ENCODE measurements at places on chromosomes 7 and 10. TPM values are rescaled to one million over a fixed set of nuclear protein-coding genes. Genes with fewer than 3 reads are reported as not detected.

DNA sequence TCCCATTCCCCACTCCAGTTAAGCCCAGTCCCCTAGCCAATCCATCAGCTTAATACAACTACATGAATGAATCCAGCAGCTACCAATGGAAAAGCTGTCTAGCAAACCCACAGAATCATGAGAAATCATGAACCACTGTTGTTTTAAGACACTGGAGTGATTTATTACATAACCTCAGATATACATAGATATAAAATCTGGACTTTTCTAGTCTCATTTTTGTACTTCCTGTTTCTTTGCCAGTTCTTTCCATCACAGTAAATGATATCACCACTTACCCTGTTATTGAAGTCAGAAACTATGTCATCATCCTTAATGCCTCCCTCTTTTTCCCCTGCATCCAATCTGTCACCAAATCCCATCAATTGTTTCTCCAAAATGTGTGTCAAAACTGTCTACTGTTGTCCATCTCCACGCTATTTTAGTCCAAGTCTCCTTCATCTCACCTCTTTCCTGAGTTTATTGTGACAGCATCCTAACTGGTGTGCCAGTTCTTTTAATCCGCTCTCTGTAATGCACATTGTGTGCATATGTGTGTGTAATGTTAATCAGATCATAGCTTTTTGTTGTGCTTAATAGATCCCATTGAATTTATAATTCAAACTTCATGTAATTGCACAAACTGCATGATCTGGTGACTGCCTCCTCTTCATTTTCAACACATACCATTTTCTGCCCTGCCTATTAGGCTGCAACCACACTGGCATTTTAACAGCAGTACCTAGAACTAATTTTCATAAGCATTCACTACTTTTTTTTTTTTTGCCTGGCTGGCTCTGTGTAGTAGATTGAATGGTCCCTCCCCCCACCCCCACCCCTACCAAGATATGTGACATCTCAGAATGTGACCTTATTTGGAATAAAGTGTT, 56.0 kb downstream of the MKLN1 start:
- no peaks in the 10 kb centered on the region for H3K27me3 ChIP-seq
- no peaks in the 10 kb centered on the region for H3K4me1 ChIP-seq
- H3K4me3 ChIP-seq: no peak overlapping the region
- no peak for DNase-seq
- no peaks in the 10 kb centered on the region for H3K36me3 ChIP-seq
- H3K27ac ChIP-seq: no peak overlapping the region

The OR6V1 gene
- polyA plus RNA-seq: not detected

- H3K36me3 ChIP-seq: no peaks in the 10 kb centered on the region
- no peak overlapping the region for H3K27ac ChIP-seq
- H3K4me3 ChIP-seq: no peak overlapping the region
- H3K4me1 ChIP-seq: no peaks in the 10 kb centered on the region
- no peak for DNase-seq
Measured at GRCh38 chr7:4076701-4077294, 605.3 kb upstream of the FOXK1 start.

- peaks cover 5% of the 10 kb centered on the region for H3K27me3 ChIP-seq
- no peak for DNase-seq
- peak overlapping the region; percentile 8 for H3K27ac ChIP-seq
- peaks cover 1% of the 10 kb centered on the region for H3K4me1 ChIP-seq
Measured at GRCh38 chr10:114402871-114403540, 1.3 kb downstream of the AFAP1L2 start.

DNA sequence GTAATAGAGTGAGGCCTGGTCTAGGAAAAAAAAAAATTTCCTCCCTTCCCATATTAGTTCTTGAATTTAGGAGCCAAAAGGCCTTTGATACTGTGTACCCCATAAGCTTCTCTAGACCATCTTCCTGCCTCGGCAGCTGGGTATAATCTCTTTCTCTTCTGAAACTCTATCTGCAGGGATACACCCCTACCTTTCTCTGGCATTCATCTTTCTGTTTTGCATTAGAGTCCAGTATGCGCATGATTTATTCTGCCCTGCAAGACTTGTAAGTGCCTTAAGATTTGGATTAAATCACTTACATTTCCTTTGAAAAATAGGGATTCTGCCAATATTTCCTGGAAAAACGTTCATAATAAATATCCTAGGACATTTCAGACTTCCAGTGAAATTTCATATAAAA, 431.2 kb downstream of the PLXDC2 start:
- H3K4me1 ChIP-seq: no peaks in the 10 kb centered on the region
- H3K4me3 ChIP-seq: no peak overlapping the region
- no peak for DNase-seq
- no peaks in the 10 kb centered on the region for H3K36me3 ChIP-seq
- no peaks in the 10 kb centered on the region for H3K27me3 ChIP-seq

The GOLGA7B gene
- polyA plus RNA-seq: not detected

Measured in GM12878 (cell line).